Right lobe of liver (tissue), 6 donors: ENCODE measurements at places on chromosomes 5 and 9. TPM values are rescaled to one million over a fixed set of nuclear protein-coding genes. Genes with fewer than 3 reads are reported as not detected.

- DNase-seq = no peak
These were observed 20.1 kb upstream of the SMARCA2 start for GRCh38 chr9:1995084-1995483.

DNA sequence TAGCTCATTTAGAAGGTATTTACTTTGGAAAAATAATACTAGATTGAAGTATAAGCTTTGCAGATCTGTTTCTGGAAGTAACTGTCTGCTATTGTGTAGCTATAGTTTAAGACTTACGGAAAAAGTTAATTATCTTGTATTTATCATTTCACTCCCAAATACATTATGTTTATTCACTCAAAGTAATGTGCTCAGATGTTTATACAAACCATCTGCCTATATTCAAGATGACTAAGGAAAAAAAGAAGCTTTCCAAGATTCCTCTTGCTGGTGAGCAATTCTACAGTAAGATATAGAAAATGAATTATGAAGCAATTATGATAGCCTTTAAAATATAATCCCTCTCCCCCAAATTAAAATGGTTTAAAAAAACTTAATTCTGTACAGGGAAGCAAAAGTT lies 137.9 kb downstream of the KIAA0825 start:
- no peak for DNase-seq

DNA sequence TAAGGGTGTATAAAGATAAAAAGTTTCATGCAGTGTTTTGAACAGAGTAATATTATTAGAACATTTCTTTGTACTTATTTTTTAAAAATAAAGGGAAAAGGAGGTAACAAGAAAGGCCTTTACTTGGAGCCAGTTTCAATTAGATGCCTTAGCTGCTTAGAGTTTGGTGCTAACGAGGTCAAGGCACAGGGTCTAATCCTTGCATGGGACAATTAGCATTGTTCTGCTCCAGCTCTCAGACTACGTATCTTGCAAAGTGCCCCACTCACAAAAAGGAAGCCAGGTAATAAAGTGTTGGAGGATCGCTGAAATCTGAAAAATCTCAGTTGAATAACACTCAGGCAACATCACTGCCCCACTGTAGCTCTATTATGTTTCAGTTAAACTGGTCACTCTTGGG lies 2011.3 kb downstream of the EFNA5 start:
- no peak for DNase-seq

- no peak for DNase-seq
These were observed 68.4 kb downstream of the RASGEF1C start for GRCh38 chr5:180140571-180140970.

GRCh38 chr9:27590651-27591050 lies 17.4 kb upstream of the C9orf72 start:
- DNase-seq = no peak

DNA sequence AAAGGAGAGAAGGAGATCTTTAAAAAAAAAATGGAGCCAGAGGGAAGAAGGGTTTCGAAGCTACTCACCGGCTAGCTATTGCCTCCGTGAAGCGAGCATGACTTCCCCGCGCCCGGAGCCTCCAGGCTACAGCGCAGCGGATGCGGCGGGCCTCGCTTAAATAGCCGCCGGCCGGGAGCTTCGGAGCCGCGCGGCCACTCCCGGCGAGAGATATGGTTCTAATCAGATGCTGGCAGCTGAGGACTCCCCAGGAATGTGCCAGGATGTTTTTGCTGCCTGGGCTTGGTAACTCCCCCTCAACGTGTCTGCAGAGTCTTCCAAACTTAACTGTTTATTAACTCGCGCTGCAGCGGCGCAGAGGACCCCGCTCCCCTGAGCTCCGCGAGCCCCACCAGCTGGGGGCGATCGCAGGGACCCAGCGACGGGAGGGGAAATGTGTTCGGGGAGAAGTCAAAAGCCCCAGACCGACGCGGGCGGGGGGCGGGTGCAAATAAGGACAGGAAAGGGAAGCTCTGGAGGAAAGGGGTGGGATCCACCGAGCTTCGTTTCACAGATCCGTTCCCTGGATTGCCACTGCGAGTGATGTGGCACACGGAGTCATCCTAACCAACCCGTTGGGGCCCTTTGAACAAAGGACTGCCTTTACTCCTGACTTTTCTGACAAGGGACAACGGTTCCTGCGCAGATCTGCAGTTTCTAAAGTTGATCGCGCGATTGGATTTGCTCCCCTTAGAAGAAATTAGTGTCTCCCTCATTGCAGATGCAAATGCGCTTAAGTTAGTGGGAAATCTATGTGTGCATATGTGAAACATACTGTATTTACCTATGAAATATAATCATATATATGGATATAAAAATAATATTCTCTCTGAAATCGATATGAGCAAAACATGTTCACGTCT lies at the start of gene DAB2:
DAB2 (minus strand) TSS at position 245 of the 902 bp plus-strand sequence. CDS start 30,660 bp downstream, outside the sequence.
- peak; percentile 77 for DNase-seq

GRCh38 chr9:130736834-130737233 lies 43.3 kb downstream of the EXOSC2 start:
- DNase-seq = no peak

GRCh38 chr5:179266291-179267070 lies 78.8 kb downstream of the ADAMTS2 start:
- peak; percentile 40 for DNase-seq

DNA sequence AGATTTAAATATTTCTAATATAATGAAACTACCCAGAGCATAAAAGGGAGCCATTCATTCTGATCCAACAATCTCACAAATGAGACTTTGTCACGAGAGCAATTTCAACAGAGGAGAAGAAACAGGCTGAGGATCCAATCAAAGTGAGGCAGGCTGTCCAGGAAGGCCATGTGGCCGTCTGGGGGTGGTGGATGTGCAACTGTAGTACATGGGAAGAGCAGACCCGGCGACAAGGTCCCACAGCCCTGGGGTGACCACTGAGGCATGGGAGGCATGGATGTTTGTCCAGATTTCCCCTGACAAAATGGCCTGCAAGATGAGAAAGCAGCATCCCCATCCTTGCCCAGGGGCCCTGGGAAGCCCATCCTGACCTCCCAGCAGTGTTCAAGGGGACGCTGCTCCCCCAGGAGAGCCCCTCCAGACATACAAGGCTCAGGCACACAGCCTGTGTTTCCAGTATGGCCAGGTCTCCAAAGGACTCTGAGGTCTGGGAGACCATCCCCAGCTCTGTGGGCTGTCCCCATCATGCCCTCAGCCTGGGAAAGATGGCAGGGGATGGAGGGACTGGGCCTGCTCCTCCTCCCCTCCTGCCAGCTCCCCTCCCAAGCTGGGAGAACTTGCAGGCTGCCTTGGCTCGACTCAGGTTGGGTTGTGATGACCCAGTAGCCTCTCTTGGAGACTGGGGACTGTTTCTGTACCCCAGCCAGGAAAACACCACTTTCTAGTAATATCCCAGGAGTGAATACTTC lies 27.5 kb upstream of the FCN2 start:
- no peak for DNase-seq

GRCh38 chr9:77588271-77588937 lies 59.7 kb downstream of the GNA14 start:
- DNase-seq = no peak

DNA sequence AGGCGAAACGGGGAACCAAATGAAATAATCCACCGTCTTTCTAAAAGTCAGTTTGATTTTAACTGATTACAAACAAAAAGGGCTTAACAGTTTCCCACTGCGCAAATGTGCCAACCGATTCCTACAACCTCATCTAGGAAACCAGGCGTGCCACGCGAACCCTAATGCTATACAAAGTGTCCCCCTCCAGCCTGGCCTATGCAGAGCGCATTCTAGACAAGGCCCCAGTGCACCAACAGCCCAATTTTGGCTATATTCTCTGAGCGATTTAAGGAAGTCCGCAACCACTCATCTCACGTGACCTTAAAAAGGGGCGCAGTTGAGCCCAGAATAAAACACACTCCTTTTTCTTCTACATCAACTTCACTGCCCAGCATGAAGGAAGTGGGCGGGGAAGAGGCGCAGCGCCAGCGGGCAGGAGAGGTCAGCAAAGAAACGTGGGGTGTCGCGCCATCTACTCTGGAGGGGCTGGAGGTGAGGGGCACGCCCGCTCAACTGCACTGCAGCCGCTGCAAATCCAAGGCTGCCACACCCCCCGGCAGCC lies 779 bp downstream of the FAM13B start:
- DNase-seq = peak; percentile 82

DNA sequence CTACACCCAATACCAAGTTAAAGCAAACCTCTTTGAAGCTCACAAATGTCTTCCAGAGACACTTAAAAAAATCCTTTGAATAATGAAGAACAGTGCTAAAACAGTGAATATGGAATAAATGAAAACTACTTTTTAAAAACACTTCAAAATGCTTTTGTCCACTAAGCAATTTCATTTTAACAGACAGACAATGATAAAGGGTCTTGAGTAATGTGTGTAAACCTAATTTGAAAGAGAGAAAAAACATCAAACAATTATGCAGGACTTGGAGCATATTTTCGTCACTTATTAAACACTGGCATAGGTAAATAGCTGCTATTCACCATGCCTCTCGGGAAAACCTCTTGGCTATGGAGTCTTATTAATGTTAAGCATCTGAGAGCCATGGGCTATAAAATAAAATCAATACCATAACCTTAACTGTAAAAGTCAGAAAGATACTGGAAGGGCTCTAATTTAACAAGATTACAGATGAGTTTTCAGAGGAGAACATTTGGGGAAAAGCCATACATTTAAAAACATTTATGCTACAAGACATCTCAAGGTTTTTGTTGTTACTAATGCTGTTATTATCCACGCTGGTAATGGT lies 177.8 kb downstream of the NFIB start:
- no peak for DNase-seq

DNA sequence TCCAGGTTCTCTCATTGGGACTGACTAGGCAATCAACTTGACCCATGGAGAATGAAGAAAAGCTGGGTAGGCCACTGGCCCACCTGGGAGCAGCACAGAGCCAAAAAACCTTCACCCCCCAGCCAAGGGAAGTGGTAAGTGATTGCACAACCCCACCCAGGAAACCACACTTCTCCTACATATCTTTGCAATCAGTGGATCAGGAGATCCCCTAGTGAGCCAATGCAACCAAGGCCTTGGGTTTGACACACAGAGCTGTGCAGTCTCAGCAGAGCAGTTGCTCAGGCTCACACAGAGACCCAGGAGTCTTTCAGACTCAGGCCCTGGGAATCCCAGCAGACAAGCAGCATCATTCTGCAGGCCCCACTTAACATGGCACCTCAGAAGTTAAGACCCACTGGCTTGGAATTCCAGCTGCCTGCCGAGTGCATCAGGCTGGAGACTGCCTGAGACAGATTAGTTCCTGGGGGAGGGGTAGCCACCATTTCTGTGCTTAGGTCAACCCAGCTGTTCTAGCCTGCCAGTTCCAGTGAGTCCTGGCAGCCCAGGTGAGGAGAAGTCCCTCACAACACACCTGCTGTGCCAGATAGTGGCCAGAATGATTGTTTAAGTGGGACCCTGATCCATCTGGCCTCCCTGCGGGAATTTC lies 136.4 kb downstream of the SAXO1 start:
- DNase-seq = no peak

- DNase-seq = peak; percentile 73
These were observed 699 bp downstream of the AKNA start for GRCh38 chr9:114386886-114387679.

- no peak for DNase-seq
These were observed 574.3 kb downstream of the PRR16 start for GRCh38 chr5:121038438-121038837.

DNA sequence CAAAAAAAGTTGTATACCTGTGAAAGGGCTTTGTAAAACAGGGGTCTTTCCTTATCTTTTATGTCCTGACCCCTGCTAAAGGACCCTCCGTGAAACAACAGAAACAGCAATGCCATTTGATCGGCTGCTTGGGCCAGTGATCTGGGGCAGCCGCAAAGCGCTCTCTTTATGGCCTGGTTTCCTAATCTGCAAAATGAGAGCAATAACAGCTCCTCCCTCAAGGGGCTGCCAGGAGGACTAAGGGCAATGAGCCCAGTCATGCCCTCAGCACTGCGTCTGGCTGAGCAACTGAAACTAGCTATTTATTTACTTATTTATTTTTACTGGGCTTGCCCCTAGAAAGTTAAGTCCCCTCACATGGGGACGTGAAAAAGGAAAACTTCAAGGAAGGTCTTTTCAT lies 18.3 kb downstream of the CMBL start:
- DNase-seq = peak; percentile 83

DNA sequence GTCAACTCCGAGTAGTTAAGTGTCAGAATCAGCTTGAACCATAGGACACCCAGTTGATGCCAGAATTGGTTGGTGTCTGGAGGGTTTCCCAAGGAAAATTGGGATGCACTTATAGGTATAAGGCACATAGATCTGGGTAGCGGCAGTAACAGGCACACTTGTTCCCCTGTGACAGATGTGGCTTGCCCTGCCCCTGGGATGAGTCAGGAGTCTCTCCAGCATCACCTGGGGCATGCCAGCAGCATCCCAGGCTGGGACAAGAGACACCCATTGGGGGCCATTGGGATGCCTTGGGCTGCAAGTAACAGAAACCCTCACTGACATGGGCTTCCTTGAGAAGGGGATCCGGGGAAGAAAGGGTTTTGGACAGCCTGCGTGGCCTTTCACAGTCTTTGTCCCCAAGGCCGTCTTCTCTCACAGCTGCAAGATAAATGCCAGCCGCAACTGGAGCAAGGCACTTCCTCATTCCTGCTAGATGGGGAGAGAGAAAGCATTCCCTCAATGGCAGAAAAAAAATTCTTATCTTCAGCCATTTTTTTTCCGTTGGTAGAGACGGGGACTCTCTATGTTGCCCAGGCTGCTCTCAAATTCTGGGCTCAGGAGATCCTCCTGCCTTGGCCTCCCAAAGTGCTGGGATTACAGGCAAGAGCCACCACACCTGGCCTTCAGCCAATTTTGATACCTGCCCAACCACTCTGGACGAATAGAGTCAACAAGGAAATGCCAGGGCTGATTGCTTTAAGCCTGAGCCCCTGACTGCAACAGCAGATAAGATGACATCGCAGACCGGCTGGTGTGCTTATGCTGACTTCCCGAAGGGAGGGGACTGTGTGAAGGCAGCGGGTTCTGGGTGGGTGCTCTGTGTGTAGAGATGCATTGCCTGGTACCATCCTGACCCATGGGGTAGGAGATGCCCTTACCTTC lies 13.3 kb upstream of the RNF130 start:
- DNase-seq = no peak

- DNase-seq = no peak
These were observed 197.4 kb downstream of the GAS1 start for GRCh38 chr9:86749894-86750255.

DNA sequence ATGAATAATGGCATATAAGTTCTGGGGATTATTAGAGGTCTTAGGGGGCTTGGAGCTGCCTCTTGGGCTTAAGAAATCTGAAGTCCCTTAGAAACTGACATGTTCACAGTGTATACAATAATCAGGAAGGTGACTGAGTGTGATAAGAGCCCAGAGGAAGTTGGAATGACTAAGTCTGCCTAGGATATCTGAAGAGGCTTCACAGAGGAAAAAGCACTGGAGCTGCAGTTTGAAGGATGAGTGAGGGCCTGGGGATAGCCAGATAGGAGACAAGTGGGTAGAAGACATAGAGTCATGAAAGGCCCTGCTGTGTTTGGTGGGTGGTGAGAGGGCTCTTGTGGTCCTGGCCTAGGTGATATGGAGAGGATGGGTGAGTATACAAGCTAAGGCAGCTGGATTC lies 8.8 kb downstream of the NEUROG1 start:
- no peak for DNase-seq

The PPIC gene
- total RNA-seq = 21.7 TPM

The FOXD4L4 gene
- not detected for total RNA-seq

The C1QTNF3 gene
- total RNA-seq = 3.6 TPM

The PTGER4 gene
- 4.0 TPM for total RNA-seq

The GRIN3A gene
- total RNA-seq = 0.06 TPM
